NCI-H1930 (cell line): ENCODE measurements at places on chromosomes 3 and 15.

GRCh38 chr3:72274493-72275330 is 489.8 kb upstream of the PROK2 start:
- no peak for DNase-seq

DNA sequence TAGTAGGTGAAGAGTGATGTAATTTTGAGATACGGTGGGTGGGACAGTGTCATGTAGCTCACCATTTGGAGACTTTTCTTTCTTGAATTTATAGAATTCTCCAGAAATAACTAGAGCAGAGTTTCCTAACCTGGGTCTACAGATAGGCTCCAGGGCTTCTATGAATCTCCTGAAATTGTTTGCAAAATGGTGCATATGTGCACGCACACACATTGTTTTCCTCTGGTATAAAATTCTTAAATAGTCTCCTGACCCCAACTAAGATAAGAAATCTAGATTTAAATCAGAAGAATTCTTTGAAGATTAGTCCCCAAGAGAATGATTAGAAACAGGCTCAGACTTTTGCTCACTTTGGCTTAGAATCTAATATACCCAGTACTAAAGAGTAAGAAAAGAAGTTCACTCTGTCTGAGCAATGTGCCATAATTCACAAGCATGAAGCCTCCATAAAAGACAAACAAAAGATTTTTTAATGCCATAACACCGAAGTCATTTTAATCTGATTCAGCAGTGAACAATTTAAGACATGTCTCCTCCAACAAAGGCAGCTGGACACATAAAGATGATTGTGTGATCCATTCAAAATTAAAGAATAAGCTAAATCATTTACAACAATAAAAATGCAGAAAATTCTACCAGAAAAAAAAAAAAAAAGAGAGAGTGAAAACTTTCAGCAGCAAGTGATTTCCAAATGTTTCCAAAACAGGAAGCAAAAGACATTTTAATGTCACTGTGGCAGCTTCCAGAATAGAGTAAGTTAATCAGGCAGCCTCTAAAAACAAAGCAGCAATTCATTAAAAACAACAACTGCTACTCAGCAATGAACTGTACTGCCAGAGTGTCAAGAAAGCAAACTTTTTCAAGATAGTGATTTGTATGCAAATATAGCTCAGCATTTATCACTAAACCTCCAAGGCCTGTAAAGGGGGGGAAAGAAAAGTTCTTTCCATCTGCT is 975.5 kb upstream of the CFAP20DC start:
- DNase-seq = no peak

DNA sequence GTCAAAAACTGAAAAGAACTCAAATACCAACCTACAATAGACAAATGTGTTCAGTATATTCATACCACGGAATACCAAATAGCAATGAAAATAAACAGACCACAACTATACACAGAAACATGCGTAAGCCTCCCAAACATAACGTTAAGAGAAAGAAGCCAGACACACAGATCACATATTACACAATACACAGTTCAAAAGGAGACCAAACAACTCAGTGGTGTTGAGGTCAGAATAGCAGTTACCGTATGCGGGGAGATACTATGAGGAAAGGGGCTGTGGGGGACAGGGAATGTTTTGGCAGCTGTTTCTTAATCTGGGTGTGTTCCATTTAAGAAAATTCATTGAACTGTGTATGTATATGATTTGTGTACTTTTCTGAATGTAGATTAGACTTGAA is 6.6 kb downstream of the OSBPL10 start:
- DNase-seq = no peak

- no peak for DNase-seq
Observed at GRCh38 chr3:46857485-46858341, 5.5 kb downstream of the MYL3 start.

DNA sequence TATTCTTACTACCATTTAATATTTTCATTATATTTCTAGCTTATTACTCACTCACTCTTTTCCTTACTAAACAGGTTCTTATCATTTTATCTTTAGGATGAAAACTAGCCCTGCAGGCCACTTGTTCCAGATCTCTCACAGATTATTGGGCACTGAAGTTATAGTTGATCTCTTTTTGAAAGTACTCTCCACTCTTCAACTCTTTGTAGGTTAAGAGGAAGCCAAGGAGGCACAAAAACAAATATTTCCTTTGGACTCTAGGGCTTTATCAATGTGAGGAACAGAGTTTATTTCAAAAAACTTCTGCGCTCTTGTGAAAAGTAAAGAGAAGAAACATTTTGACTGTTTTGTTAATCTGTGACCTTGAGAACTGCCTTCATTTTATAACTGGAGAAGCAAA is 96.0 kb upstream of the NPHP3 start:
- DNase-seq = no peak

DNA sequence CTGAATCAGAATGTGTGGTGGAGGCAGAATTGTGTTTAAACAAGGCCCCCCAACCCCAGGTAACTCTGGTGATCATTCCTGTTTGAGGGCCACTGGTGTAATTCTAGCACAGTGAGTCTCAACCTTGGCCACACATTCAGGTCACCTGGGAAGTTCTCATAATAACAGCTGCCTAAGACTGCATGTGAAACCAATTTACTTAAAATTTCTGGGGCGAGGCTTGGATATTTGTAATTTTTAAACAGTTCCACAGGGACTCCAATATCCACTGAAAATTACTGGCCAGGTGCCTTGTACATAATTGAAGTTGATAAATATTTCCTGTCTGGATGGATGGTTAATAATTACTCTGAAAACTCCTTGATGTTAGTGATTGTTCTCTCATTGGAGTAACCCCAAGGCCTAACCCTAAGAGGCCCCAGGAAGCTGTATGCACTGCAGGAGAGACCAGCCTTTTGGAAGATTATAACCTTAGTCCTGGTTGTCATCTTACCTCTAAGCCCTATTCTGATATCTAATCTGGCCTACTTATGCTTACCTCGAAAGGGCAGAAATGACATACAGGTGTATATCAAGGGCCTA is 25.7 kb upstream of the EPHB1 start:
- DNase-seq = no peak

GRCh38 chr3:124147429-124147828 is 155.5 kb upstream of the ROPN1 start:
- no peak for DNase-seq

DNA sequence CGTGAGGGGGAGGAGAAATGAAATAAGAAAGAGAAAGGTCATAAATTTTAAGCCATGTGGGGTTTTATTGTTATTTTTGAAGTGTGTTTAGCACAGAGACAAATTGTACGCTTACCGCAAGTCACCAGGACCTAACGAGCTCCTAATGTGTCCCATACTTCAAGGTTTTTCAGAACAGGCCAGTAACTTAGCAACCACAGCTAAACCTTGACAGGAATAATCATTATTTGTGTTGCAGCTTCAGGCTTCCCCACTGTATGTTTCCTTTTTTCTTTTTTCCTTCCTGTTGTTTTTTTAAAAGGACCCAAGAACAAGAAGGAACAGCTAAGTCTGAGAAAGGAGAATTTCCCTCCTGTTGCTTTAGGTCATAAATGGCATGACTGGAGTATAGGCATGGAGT is 160.8 kb downstream of the TUSC7 start:
- no peak for DNase-seq

GRCh38 chr3:60584250-60584649 is 667.0 kb downstream of the FHIT start:
- no peak for DNase-seq

DNA sequence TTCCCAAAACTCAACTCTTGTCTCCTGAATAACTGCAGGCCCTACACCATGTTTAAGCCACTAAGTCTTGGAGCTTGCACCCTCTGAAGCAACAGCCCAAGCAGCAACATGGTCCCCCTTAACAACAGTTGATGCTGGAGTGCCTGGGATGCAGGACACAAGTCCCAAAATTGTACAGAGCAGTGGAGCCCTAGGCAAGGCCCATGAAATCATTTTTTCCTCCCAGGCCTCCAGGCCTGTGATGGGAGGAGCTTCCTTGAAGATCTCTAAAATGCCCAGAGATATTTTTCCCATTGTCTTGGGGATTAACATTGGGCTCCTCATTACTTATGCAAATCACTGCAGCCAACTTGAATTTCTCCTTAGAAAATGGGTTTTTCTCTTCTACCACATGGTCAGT is 311.9 kb upstream of the EPHA3 start:
- DNase-seq = no peak

DNA sequence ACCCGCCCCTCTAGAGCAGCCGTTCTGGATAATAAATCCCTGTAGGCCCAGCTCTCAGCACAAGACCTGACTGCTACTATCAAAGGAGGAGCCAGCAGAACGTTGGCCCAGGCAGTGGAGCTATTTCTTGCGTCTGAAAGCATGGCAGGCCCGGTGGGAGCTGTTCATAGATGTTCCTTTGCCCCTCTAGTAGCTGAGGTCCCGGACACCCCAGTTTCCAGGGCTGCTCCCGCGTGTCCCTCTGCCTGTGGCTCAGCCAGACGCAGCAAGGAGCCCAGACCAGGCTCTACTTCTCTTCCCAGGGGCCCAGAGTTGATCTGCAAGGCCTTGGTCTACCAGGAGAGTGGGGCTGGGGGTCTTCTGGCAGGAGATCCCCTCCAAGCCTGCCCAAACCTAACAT is 76.1 kb downstream of the FAM174B start:
- no peak for DNase-seq

DNA sequence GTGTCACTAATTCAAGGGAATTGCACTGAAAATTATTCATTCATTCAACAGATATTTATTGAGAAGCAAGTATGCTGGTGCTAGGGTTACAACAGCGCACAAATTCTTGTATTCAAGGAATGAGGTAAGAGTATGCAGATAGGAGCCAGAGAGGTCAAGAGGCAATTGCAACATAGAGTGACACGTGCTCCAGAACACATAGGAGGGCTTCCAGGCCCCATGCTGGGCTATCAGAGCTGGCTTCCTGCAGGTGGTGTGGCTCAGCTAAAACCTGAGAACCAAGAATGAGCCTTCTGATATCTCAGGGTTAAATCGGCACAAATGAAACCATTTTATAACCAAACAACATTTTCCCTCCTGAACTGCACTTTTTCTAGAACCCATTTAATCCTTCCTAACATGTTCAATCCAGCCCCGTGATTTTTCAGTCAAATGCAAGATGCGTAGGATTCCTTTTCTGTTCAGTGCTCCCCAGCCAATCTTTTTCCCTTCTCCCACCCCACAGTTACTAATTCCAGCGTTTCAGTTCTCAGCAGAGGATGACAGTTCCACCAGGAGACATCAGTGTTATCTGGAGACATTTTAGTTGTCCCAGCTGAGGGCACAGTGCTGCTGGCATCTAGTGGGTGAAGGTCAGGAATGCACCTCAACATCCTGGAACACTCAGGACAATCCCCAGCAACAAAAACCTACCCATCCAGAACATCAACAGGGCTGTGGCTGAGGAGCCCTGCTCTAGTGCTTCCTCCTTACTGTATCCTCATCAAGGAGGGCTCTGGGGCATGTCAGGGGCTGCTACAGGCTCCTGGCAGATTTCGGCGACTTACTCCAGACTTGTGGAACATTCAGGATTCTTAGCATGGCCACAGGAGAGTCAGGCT is 13.1 kb downstream of the CCR5AS start:
- no peak for DNase-seq

GRCh38 chr15:100897221-100898151 is 17.9 kb downstream of the ALDH1A3 start:
- DNase-seq = no peak

DNA sequence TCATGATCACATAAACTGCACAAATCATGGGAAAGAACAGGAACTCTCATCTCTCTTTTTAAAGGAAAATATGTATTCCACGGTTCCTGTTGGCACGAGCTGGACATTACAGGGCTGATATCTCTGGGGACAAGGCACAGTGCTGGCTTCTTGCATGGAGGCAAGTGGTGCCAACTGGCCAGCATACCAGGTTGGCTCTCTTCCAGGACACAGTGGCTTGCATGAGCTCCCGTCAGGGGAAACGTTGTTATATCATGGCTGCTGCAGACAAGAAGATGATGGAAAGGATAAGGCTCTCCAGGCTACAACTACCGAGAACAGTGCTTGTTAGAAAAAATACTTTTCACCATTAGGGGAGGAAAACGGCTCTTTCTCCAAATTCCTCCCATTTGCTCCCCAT is 283.9 kb downstream of the RORA start:
- no peak for DNase-seq

- DNase-seq = no peak
Observed at GRCh38 chr3:190618330-190619030, 104.6 kb downstream of the IL1RAP start.

GRCh38 chr15:58572521-58572920 is 140.7 kb downstream of the LIPC start:
- DNase-seq = no peak

DNA sequence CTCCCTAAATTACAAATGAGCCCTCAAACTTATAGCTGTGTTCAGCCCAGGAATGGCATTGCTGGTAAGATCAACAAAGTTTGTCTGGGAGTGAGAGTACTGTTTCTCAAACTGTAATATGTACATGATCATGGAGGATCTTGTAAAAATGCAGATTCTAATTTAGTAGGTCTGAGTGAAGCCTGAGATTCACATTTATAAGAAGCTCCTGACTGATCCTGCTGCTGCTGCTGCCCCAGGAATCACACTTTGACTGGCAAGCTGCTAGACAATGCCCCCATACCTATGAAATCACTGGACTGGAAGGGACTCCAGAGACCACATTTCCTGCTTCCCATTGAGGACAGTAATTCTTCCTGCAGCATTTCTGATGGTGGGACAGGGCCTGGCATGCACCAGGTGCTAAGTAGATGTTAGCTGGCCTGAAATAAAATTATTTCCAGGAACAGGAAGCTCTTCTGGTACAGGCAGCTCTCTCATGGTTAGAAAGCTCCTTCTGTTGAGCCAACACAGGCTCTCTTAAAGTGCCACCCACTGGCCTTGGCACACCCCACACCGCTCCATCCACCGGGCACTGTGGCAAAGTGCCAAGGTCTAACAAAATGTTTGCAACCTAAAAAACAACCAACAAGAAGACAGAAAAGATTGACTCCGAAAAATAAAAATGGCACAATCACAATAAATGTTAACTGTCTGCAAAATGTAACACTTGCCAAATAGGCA is 36.7 kb upstream of the ZNF710 start:
- no peak for DNase-seq

GRCh38 chr3:38235466-38235865 is 30.1 kb upstream of the SLC22A13 start:
- DNase-seq = no peak

GRCh38 chr3:125651244-125651643 is 55.9 kb upstream of the OSBPL11 start:
- no peak for DNase-seq

DNA sequence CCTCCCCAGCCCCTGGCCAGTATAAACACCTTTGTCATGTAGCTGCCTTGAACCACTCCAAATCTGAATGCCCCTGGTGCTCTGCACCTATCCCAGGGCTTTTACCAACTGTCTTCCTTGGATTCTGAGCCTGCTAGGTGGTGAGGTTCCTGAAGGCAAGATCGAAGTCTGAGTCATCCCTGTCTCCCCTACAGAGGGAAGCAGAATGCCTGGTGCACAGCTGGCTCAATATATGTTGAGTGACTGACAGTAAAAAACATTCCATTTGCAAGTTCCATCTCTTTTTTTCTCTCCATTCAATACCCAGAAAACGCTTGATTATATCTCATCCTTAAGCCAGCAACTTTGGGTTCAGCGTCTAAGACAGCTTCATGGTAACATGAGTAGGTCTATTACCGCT is 24.7 kb downstream of the SLC24A1 start:
- no peak for DNase-seq

- no peak for DNase-seq
Observed at GRCh38 chr15:100560323-100560722, 31.6 kb upstream of the CERS3 start.
